ENCODE measurements at places on chromosomes 2 and 18. TPM values are rescaled to one million over a fixed set of nuclear protein-coding genes. Genes with fewer than 3 reads are reported as not detected.

TDRD15 gene
- total RNA-seq = not detected

PPP1CB gene
- 82.7 TPM for total RNA-seq

SERPINB11 gene
- total RNA-seq = not detected

PSMA8 gene
- total RNA-seq = not detected

PROM2 gene
- 0.17 TPM for total RNA-seq

PTH2R gene
- total RNA-seq = under 0.01 TPM

DSC2 gene
- total RNA-seq = not detected

NEB gene
- total RNA-seq = 0.17 TPM

ZSWIM2 gene
- not detected for total RNA-seq
